ENCODE measurements at places on chromosomes 5 and 9. TPM values are rescaled to one million over a fixed set of nuclear protein-coding genes. Genes with fewer than 3 reads are reported as not detected.
A peak's percentile ranks its signal among the peaks of the same experiment; 100 is the strongest.

The SAXO1 gene
- 0.19 TPM for polyA plus RNA-seq

The ADAMTS19 gene
- 0.56 TPM for polyA plus RNA-seq

The BRD8 gene
- 197 TPM for polyA plus RNA-seq

The NXNL2 gene
- 0.55 TPM for polyA plus RNA-seq

The ARID3C gene
- not detected for polyA plus RNA-seq

The PCDHA7 gene
- 0.32 TPM for polyA plus RNA-seq

The SPAG8 gene
- 10.3 TPM for polyA plus RNA-seq

The RETREG1 gene
- 2.7 TPM for polyA plus RNA-seq

The NIM1K gene
- 0.53 TPM for polyA plus RNA-seq

DNA sequence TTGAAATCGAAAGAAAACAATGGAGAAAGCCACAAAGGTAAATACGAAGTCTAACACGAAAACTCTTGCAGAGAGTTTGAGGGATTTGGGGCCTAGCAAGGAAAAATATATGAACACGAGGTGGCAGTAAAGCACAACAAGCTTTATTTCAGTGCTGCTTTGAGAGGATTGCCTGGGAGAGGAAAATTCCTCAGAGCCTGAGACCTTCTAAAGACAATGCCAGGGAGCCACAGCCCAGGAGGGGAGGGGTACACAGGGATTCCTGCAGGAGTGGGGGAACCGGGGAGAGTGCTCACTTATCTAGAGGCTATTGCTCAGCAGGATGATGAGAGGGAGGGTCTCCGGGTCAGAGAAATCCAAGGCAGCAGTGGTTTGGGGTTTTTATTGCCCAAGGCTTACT is 134.9 kb upstream of the ADCY2 start:
- DNase-seq, result peak; percentile 17

GRCh38 chr5:36346896-36347690 is 45.4 kb upstream of the RANBP3L start:
- peak; percentile 18 for DNase-seq

DNA sequence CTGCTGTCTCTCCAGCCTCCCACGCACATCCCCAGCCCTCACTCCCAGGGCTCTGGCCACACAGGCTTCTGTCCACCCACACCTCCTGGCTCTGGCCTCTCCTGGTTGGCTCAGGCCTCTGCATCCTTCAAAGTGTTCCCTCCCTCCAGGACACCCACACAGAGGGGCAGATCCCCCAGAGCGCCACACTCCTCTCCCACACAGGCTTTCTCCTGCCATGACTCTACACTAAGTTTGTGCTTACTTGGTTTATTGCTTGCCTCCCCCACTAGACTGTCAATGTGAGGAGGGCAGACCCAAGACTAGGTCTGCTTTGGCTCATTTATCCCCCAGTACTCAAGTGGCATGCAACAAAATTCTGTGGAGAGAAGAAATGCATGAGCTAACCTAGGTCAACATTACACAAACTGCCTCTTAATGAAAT is 67.0 kb upstream of the SPOCK1 start:
- no peak for DNase-seq

DNA sequence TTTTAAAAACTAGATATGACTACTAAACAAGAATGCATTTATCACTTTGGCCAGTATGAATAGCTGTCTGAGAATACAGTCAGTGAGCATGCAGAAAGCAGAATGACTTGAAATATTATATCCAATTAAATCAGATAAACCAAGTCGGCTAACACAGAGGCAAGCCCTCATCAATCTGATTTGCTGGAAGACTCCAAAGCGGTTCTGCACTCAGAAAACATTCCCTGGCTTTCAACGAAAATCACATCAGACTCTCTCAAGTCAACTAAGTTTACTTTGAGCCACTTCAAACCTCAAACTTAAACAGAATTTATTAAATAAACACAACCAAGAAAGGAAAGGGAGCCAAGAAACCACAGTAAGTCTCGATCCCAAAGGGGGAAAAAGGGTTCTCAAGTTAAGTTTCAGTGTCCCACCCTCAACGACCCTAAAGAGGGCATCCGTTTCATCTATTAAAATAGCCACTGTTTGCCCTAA is 1.4 kb downstream of the MYO10 start:
- DNase-seq, result no peak

DNA sequence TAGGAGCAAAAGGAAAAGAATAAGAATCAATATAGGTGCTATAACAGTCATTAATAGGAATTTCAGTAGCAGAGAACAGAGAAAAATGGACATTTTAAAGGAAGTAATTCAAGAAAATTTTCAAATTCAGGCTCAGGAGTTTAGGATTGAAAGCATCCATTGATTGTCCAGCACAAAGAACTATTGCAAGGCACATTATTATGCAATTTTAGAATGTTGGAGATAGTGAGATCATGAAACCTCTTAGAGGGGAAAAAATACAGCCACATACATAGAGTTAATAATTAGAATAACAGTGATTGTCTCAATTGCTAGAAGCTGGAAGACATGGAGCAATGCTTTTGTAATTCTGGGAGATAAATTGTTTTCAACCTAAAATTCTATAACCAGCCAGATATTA is 31.5 kb downstream of the CNTLN start:
- DNase-seq, result no peak

DNA sequence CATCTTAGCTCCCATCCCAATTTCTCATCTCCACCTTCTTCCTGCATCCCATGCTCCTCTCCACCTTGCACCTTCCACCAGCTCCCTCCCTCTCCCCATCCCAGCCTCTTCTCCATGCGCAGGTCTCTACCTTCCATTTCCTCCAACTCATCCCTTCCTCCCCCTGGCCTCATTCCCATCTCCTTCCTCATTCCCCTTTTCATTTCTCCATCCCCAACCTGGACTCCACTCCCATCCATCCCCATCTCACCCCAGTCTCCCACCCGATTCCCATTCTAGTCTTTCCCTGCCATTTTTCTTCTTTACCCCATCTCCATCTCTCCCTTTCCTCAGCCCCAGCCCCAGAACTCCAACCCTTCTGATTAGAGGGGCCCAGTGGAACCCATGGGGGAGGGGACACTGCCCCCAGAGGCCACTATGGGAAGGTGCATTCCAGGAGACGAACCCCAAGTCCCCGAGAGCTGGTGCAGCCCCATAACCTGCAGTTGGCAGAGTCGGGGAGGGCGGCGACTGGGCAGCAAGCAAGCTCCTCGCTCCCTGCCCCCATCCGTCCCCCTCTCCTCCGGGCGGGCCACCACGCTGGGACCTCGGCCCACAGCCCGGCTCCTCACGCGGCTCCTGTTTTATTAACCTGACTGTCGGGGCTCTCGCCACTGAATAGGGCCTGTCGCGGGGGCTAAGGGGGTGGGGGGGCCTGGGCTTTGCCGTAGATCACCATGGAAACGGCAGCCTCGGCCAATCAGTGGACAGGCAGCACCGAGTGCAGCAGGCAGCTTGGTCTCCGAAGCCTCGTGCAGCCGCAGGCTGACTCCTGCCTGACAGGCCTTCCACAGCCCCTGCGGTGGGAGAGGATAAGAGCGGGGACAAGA is 66.7 kb downstream of the PCDH1 start:
- no peak for DNase-seq

GRCh38 chr9:33795819-33796218 is 458 bp downstream of the PRSS3 start:
- DNase-seq, result no peak

DNA sequence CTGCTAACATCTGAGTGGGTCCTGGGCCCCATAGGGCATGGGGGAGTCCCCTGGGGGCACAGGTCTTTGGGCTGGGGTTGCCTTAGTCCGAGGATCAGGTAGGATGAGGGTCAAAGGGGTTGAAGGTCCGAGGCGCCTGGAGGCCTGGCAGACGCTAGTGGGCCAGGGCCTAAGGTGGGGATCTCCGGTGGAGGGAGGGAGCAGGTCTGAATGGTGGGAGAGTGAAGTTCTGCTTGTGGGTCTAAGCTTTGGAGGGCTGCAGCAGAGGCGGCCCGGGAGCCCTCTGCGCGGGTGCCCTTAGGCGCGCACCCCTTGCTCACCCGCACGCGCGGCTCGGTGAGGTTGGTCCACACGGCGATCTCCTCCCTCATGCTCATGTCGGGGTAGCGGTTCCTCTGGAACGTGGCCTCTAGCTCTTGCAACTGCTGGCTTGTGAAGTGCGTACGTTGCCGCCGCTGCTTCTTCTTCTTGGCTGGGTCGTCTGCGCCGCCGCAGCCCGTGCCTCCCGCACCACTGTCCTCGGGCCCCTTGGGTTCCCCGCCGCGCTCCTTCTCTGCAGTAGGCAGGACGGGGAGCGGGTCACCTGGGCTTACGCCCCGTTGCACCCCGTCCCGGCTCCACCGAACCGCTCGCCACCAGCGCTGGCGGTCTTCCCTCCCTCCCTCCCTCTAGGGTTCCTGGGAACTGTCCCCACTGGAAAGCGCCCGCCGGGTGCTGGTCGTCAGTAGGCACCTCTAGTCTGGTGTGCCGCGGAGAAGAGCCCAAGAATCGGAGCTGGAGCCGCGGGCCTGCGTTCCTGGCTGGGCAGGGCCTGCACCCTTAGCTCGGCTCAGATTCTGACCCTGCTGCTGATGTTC is 2.8 kb downstream of the PITX1 start:
- no peak for DNase-seq

DNA sequence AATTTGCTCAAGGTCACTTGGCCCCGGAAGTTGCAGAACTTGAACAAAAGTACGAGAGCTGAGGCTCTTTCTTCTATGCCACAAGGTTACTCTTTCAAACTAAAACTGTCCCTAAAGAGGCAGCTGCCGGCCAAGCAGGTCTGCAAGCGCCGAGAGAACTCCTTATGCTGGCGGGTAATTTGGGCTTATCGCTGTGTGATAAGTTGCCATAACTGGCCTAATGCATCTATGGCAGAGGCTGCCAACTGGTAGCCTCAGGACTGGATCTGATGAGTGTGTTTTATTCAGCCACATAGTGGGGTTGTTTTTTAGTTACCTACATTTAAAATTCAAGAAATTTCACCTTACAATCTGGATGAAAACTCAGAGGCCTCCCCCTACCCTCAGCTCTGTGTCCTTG is 68.1 kb upstream of the SPOCK1 start:
- no peak for DNase-seq

DNA sequence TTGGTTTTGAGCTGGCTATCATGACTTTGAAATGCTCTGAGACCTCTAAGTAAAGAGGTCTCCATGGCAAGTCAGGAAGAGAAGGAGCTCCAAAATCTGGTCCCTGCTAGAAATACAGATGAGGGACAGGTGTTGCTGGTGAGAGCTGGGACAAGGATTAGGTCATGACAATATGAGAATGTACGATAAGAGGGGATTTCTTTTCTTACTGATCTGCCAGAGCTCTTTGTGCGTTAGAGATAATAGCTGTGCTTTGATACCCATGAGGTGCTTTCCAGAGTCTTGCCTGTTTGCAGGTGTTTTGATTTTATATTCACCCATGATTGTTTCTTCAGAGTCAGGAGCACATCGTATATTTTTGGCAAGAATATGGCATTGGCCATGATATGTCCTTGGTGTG is 56.5 kb downstream of the ANKRD33B start:
- DNase-seq, result no peak

- DNase-seq, result no peak
Measured at GRCh38 chr9:69218166-69218565, 44.1 kb downstream of the TJP2 start.

DNA sequence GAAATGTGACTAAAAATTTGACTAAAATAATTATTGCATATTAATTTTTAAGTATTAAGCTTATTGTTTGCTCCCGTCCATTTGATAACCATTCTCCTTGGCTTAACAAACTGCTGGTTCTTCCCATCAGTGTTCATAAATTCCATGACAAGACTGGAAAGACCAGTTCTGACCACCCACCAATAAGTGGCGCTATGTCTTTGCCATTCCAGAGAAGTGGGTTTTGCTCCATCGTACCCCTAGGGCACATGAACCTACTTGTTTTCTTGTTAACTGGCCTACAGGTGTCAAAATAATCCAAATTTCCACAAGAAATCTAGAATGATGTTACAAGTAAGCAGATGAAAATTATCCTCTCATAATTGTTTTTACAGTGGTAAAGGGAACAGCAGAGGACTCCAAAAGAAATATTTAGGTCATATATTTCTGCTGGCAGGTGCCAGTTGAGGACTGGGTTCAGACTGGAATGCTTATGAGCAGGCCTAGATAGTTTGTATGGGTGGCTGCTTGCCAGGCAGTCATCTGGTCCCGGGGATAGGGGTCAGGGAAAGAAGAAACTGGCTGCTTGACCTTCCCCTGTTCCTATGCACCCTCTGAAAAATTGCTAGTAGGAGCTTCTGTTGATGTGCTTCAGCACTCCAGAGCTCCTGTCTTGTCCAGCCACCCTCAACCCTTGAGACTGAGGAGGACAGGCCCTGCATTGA is 283.1 kb upstream of the ADAMTSL1 start:
- no peak for DNase-seq

DNA sequence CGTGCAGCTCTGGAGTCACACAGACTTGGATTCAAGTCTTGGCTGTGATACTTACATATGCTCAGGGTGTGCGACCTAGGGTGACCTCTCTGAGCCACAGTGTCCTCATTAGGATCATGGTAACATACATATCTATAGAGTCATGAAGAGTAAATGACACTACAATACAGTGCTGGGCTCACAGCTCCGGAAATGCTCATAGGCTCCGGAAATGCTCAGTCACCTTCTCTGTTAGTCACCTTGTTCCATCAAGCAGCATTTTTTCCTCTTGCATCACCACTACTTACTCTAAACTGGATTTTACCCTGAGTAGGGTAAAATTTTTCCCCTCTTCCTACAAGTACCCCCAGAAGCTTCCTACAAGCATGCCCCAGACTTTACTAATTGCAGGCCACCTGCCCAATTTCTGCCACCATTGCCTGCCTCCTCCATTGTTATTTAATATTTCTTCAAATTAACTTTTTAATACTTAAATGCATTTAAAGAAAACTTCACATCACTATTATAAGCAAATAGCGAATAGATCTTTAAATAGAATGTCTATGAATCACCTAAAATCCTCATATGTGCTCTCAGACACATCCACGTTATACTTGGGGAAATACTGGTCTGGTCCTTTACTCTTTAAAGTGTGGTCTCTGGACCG is 147.6 kb upstream of the SPRY4 start:
- DNase-seq, result no peak

Data from right lung (tissue), 10 donors.